ENCODE measurements at places on chromosomes 1 and 21.

DNA sequence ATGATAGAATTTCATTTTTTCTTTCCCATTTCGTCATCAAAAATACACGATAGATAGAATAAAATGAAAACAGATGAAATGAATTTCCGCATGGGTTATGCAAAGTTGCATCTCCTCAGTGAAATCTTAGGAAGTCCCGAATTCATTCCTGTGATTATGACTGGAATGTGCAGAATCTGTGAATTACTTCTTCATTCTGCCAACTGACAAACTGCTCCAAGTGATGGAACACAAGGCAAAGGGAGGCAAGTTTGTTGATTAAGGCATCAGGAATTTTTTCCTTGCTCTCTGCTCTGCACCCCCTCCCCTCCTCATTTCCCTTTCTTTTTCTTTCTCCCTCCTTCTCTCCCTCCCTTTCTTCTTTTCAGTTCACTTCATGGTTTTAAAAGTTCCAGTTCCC is 37.0 kb upstream of the ADGRL4 start:
- H3K4me3 ChIP-seq = no peak overlapping the region
- no peaks in the 10 kb centered on the region for H3K36me3 ChIP-seq
- no peak for DNase-seq
- H3K27me3 ChIP-seq = no peaks in the 10 kb centered on the region
- no peaks in the 10 kb centered on the region for H3K4me1 ChIP-seq

DNA sequence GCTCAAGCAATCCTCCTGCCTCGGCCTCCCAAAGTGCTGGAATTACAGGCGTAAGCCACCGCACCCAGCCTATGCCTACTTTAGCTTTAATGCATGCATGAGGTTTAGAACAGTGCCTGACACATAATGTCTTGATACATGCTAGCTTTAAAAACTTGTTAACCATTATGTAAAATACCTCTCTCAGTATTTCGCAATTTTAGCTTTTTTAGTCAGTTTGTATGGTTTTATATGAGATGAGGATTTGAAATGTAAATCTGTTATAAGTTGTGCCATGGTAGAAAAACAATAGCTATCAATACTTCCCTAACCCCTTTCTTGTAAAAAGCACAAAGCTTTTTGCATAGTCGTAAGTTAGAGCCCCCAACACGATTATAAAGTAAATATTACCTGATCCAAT is 4.7 kb upstream of the AKNAD1 start:
- no peak for DNase-seq
- no peaks in the 10 kb centered on the region for H3K27me3 ChIP-seq
- H3K4me1 ChIP-seq = no peaks in the 10 kb centered on the region
- H3K4me3 ChIP-seq = no peak overlapping the region

DNA sequence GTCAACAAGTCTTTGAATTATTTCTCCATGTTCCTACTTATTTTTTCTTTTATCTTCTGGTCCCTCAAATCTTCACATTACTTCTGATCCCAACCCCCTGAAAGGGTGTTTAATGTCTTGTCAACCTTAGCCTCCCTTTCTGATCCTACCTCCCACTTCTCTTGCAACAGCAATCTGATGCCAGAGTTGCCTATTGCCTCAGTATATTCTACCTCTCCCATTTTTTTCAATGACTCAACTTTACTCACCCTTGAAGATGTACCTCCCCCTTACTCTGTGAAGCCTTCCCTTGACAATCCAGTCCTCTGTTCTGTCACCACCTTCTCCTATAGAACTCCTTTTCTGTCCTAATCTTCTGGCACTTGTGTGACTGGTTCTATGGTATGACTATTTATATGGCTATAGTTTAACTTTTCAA is 99.5 kb upstream of the CD55 start:
- no peaks in the 10 kb centered on the region for H3K27me3 ChIP-seq
- peaks cover 4% of the 10 kb centered on the region for H3K4me1 ChIP-seq
- H3K36me3 ChIP-seq = no peaks in the 10 kb centered on the region
- H3K27ac ChIP-seq = no peak overlapping the region
- DNase-seq = no peak

GRCh38 chr1:24714859-24715520 is 30.3 kb upstream of the CLIC4 start:
- H3K4me1 ChIP-seq = peaks cover 12% of the 10 kb centered on the region
- H3K36me3 ChIP-seq = no peaks in the 10 kb centered on the region
- no peaks in the 10 kb centered on the region for H3K27me3 ChIP-seq
- DNase-seq = no peak
- H3K4me3 ChIP-seq = no peak overlapping the region

DNA sequence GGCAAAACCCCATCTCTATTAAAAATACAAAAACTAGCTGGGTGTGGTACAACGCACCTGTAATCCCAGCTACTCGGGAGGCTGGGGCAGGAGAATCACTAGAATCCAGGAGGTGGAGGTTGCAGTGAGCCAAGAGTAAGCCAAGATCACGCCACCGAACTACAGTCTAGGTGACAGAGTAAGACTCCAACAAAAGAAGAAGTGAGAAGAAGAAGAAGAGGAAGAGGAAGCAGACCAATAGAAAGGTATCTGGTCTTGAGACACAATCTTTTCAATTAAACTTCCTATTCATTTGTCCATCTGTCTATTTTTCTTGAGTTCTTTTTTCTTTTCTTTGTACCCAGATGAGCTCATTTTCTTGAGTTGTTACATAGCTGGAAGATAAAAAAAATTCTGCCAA is 55.7 kb upstream of the ACADM start:
- no peaks in the 10 kb centered on the region for H3K27me3 ChIP-seq
- no peaks in the 10 kb centered on the region for H3K36me3 ChIP-seq
- no peak overlapping the region for H3K27ac ChIP-seq
- no peaks in the 10 kb centered on the region for H3K4me1 ChIP-seq
- DNase-seq = no peak
- no peak overlapping the region for H3K4me3 ChIP-seq

DNA sequence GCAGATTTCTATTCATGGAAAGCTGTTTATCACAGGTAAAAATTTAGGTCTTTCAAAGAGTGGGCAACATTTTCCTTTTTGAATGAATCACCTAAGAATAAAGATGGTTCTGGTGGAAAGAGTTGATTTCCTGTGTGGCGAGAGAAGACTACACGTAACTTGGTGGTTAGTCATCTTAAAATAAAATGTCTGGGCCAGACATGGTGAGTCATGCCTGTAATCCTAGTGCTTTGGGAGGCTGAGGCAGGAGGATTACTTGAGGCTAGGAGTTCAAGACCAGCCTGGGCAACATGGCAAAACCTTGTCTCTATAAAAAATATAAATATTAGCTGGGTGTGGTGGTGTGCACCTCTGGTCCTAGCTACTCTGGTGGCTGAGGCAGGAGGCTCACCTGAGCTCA is 65.7 kb downstream of the DISP1 start:
- H3K27ac ChIP-seq = no peak overlapping the region
- no peak overlapping the region for H3K4me3 ChIP-seq
- H3K27me3 ChIP-seq = no peaks in the 10 kb centered on the region
- H3K36me3 ChIP-seq = no peaks in the 10 kb centered on the region
- no peak for DNase-seq
